ENCODE measurements at places on chromosomes 4 and X.

DNA sequence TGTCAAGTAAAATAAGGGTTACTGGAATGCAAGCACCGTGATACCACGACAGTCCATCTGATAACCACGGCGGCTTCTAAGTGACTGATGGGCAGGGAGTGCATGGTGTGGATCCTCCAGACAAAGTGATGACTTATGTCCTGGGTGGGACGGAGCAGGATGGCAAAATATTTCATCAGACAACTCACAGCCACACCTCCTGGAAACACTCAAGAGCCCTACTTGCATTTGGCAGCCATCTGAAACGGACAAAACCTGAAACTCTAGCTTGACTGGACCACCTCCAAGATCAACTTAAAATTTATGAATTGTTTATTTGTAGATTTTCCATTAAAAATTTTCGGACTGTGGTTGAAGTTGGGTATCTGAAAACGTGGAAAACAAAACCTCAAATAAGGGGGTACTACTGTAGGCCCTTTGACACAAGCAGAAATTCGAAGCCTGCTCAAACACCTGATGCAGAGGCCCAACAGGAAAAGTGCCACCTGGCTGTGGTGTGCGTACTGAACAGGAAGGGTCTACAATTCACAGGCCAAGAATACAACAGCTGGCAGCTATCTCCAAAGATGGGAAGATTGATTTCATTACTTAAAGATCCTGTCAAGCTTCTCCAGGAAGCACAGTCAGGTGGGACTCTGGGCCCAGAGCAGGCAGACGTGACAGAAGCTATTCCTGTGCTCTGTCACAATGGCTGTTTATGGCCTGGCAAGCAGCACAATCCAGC, 26.0 kb downstream of the LRIT3 start:
- DNase-seq, result no peak

DNA sequence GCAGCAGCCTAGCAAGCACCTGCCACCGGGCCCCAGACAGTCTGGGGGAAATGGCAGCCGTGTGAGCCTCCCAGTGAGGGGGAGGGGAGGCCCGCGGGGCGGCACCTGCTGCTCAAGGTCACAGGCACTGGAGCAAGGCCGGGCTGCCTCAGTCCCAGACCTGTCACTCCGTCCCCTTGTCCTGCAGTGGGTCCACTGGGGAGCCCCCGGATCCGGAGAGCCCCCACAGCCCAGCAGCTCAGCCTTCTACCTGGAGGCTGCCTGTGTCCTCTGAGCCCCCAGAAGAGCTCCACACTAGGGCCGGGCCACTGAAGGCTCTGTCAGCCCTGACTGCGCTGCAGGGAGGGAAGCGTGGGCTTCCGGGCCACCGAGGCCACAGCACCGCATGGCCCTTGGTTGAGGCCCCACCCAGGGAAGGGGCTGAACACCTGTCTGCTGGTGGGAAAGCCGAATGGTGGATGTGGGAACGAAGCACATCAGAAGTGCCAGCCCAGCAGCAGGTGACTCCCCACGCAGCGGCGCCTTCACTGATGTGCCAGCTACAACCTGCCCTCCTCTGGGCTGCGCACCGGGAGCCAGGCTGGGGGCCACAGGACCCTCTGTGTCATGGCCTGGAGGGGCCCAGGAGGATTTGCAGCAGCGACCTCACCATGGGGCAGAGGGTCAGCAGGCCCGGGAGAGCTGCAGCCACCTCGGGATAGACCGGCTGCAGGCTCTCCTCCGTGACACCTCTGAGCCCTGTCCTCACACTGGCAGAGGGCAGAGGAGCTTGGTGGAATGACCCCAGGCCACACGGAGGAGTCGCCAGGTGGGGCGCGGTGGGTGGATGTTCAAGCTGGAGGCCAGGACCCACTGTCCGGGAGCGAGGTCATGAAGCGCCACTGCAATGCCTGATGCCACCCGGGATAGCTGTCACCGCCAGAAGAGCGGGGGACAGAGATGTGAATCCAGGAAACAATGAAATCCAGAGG, 35.0 kb upstream of the MXD4 start:
- DNase-seq, result no peak

DNA sequence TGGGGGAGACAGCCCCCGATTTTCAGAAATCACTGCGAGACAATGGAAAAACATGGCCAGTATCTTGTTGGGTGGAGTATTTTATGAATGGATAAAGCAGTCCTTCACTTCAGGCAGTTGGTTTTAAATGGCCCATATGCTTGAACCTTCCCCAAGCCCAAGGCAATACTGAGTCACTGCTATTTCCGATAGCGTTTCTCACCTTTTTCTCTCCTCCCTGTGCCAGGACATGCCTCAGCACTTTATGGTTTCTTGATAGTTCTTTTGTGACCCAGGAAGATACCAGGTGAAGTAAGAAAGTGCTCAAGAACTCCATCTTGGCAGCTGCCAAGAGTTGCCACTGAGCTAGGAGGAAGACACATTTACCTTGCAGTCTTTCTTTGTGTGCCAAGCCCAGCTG, 26.8 kb upstream of the ESX1 start:
- no peak for DNase-seq

- DNase-seq, result no peak
Measured at GRCh38 chr4:108922191-108922590, 159.3 kb upstream of the ETNPPL start.

DNA sequence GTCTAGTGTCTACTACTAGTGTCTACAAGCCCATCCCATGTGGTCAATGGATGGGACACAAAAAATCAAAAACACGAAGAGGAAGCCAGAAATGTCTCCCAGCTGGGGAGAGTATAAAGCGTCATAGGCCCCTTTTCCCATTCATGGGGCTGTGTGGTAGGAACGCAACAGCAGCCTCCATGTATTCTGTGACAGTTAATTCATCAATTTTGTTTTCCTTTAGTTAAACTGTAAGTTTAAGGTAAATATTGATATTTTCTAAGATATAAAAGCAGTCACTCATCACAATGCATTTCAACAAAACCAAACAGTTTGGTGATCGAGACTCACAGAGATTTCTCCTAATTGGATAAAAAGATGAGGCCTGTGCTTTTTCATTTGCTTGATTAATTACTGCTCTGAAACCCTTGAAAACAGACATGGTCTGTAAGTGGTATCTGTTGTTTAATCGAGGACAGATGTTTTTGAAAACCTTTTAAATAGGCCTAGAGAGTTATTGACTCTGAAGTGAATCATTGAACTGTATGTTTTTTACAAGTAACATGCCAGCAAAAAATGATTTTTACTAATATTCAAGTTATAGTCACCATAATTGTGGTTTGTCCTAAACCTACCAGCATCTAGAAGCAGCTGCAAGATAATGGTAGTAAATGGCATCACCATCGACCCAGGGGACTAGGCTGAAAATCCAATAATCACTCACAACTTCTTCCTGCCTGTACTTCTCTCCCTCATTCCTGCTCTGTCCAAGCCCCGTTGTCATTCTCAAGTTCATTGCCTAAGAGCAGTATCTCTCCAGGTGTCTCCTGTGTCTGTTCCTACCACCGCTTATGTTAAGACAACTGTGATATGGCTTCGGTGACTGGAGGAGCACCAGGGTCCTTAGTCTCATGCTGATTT, 87.7 kb upstream of the SHISA3 start:
- no peak for DNase-seq

- peak; percentile 1 for DNase-seq
Measured at GRCh38 chrX:118212817-118213183, 96.2 kb upstream of the KLHL13 start.

Measured in NK-92 treated with Interleukin-12 subunit alpha and Interleukin-12 subunit beta, amount 100 ng/mL, for 24 hours (cell line).